HL-60 (cell line): ENCODE measurements at places on chromosomes 3 and 15.

DNA sequence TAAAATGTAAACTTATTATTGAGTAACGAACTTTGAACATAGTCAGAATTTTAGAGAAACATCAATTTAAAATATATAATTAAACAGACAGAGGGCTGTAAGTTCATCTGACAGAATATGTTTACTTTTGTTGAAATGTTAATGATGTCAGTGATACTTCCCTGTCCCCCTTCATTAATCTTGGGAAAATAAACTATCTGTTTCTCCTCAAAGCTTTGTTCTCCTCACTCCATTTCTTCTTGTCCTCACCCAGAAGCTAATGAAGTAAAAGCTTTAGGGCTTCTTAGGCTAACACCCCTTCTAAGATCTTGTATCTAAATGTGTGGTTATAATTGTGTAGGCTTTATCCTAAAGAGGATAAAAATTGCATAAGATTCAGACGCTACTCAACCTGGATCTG is 1031.8 kb downstream of the FHIT start:
- DNase-seq = no peak

DNA sequence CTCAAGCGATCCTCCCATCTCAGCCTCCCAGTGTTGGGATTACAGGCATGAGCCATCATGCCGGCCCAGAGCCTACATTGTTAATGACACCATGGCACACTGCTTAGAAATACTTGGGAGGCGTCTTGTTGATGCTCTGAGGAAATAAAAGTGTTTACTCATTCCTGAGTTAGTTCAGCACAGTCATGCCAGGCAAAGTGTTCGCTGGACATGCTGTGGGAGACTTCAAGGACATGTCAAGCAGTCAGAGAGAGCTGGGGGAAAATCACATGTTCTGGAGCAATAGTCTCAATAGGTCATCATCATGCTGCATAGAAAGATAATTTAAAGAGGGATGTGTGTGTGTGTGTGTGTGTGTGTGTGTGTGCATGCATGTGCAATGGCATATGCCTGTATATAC is 37.5 kb downstream of the TTC23 start:
- DNase-seq = no peak

- no peak for DNase-seq
Measured at GRCh38 chr3:102712896-102713295, 278.1 kb downstream of the ZPLD1 start.

DNA sequence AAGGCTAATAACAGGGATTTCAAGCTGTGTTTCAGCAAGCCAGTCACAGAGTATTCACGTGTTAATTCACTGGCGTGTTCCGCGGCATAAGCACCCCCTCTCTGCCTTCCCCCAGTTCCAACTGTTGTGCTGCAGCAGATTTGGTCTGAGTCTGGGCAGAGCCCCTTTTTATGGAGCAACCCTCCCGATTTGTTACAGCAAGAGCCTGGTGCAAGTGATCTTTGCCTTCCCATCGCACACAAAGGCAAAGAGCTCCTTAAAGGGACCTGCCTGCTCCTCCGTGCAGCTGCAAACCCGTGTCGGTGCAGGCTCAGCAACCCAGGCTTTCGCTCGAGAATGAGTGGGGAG is 170.5 kb downstream of the KCNAB1 start:
- no peak for DNase-seq

GRCh38 chr15:40470423-40471104 is at the start of gene CHST14:
Gene CHST14, plus strand, starts transcription at chr15:40470984. Its CDS starts 230 bp downstream, at chr15:40471214.
- peak; percentile 13 for DNase-seq

DNA sequence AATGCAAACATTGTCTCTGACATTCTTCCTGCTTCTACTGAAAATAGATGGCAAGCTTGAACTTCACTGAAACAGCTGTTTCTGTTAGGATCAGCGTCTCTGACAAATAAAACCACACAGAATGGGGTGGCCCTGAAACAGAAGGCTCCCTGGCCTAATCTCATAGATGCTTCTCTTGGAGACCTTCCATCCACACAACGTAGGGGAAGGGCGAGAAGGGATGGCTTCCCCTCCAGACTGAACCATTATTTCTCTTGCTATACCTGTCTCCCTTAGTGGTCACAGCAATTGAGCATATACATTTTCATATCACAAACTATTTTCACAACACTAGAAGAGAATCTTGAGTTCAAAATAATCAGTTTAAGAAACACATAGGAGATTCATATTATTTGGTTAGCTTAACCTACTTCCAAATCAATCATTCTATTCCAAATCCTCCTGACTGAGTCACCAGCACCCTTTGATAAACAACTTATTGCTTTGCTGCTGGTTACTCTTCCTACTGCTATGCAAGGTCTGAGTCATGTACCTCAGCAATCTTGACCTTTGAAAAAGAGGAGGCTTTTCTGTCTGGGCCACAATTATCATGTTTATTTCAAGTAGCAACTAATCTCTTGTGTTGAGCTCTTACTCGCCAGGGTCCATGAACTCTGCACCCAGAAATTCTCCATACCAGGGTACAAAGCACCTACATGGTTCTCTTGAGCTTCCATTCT is 45.5 kb downstream of the CBLB start:
- DNase-seq = no peak

DNA sequence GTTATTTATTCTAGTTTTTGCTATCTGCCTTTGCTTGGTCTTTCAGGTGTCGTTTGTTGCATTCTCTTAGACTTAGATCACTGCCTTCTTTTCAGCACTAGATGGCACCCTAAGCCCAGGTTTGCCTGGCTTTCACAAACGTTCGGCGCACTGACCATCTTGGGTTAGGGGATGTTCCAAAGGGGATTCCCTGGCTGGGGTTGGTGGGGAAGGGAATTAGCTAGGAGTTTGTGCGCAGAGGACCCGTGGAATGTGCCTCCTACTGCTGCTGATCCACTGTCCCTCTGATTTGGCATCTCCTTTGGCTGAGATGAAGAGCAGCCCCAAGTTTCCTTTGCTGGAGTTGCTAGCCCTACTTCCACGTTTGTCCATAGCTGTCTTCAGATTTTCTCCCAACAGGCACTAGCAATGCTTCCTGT is 33.9 kb downstream of the PFN2 start:
- DNase-seq = peak; percentile 41

DNA sequence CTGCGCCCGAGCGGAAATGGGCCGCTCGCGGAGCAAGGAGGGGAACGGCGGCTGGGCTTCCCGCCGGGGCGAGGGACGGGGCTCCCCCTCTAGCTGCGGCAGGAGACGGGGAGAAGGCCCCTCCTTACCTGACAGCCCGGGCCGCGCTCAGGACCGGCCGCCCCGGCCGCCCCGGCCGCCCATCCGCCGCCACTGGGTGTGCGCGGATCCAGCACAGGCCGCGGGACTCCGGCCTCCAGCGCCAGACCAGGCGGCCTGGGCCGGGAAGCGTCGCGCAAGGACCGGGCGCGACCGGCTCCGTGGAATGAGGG is 296 bp downstream of the TPRA1 start:
- DNase-seq = no peak

DNA sequence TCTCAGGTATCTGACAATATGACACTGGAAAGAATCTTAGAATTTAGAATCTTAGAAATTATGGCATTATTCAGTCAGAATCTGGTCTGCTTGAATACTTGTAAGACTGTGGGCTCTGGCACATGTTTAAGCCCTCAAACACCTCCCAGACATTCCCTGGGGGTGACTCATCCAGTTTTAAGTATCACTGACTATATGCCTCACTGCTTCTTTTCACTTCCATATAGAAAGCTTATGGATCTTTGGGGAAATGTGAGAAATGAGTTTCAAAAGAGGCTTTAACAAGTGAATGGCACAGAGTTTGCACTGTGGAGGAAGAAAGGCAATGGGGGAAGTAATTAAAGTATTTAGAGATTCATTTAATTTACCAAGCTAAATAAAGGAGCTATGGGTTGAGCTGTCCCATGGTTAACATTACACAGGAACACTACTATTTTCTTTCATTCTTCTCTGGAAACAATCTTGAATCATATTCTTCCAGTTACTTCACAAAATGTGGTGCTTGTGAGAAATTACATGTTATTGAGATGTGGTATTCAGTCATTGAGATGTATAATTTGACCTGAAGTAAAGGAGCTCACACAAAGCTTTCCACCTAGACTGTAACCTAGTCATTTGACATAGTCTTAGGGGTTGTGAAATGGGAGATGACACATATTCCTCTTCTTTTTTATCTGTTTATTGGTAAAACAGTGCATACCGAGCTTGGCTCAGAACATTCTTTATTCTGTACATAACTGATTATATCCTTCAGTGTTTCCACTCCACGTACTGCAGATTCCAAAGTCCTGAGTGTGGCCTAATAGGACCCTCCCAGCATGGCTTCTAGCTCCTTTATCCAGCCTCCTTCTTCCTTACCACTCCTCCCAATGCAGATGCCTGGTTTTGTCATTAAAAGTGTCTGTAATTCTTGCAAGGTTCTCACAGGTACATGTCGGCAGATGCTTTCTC is 544.6 kb upstream of the NECTIN3 start:
- DNase-seq = no peak

DNA sequence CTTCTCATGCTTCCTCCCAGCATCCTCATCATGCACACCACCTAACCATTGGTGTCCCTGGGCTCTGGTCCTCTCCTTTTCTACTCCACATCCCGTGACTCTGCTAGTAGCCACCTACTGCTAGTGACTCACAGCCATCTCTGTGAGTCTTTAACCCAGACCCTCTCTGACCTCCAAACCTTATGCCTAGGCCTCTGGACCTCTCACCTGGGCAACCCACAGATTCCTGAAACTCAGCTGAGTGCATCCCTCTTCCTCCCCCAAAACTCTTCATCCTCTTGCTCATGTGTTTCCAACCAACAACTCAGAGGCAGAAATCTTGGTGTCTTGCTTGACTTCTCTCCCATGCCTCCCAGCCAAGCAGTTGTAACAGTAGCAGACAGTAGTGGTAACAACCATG is 20.0 kb upstream of the SLCO2A1 start:
- no peak for DNase-seq

DNA sequence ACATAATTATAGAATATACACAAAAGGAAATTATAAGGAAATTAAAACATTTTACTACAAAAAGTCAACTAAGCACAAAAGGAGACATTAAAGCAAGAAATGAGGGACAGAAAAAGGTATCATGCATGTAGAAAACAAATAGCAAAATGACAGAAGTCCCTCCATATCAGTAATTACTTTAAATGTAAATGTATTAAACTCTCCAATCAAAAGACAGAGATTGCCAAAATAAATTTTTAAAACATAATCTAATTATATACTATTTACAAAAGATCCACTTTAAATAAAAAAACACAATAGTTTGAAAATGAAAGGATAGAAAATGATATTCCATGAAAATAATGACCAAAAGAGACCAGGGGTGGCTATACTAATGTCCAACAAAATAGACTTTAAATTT is 123.7 kb downstream of the MEX3B start:
- DNase-seq = no peak

GRCh38 chr15:101052031-101052620 is 133.0 kb downstream of the LRRK1 start:
- no peak for DNase-seq

GRCh38 chr15:83065431-83065830 is 1.6 kb downstream of the BTBD1 start:
- no peak for DNase-seq

GRCh38 chr3:150793641-150794040 is 30.7 kb upstream of the SIAH2 start:
- no peak for DNase-seq

DNA sequence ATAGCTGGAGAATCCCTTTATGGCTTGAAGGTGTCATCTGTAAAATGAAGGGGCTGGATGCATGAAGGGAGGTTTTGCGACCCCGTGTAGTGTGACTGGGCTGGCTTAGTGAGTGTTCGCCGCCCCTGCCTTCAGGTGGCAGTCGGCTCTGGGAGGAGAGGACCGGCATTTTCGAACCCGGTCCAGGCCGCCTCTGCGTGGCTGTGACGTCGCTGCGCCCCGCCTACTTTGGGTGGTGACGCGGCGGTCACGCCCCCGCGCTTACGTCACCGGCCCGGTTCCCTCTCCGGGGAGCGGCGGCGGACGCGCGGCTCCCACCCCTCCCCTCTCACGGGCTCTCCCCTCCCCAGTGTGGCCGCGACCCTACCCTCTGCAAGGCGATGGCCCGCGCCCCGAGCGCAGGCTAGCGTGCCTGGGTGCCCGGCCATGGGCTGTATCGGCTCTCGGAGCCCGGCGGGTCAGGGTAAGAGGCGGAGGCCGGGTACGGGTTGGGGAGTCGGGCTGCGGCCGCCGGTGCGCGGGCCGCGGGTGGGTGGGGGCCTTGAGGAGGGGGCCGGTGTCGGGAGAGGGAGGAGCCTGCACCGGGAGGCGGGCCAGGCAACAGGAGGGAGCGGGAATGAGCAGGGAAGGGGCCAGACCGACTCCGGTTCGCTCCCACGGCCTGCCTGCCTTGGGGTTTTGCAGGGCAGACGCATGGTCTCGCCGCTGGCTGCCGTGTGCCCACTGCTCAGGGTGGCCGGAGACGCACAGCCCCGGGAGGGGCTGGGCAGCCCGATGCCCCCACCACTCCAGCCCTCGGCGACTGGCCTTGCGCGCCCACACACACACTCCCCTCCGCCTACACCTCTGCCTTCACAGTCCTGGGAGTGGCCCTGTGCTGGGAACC is 1.5 kb upstream of the FAM131A start:
- no peak for DNase-seq

DNA sequence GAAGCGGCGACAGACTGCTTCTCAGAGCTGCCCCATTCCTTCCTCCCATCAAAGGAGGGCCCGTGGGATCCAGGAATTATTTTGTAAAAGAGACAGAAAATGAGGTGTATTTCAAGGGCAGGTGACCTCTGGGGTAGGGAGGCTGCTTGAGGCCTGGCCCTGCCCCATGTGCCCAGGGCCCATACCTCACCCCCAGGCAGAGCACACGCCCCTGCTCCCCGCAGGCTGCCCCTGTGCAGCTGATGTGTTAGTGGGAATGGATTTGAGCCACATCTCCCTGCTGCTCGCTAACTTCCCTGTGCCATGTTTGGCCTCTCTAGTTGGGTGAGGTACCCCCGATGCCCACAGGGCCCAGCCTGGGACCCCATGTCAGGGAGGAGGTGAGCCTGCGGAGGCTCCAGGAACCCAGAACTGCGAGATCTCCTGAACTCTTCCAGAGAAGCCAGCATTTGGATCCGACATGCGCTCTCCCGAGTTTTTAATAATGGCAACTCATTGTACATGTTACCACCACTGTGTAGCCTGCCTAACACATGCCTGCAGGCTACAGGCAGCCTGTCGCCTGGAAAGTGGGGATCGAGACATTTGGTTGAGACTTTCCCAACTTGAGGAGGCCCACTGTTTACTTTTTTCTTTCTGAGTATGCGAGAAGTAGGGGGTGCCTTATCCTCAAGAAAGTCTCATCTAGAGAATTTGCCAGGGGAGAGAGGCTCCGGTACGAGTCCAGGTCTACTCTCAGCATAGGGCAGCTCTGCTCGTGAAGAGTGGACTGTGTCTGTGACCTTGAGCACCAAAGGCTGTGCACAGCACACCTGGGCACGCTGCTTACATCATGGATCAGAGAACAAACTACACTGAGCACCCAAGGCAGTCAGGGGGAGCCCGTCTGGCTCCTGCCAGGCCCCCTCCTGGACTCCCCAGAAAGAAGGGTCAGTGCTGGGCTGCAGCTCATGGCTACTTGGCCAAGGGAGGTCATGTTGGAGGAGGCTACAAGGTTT is 36.1 kb downstream of the PCSK6 start:
- no peak for DNase-seq

DNA sequence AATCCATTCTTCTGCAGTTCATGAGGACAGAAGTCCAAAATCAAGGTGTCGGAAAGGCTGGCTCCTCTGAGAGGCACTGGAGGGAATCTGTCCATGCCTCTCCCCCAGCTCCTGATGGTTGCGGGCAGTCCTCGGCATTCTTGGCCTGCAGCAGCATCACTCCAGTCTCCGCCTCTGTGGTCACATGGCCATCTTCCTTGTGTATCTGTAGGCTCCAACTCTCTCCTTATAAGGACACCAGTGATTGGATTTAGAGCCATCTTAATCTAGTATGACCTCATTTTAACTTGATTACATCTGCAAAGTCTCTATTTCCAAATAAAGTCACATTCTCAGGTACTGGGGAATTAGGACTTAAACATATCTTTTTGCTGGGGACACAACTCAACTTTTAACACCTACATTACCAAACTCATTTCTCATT is 56.0 kb upstream of the FLNB start:
- no peak for DNase-seq
